Stimulated activated CD8-positive, alpha-beta memory T cell treated with anti-CD3 and anti-CD28 coated beads, Interleukin-4, amount 100 ng/mL, for 1 hour (primary cell): ENCODE measurements at places on chromosomes 11 and 22.

GRCh38 chr11:62536301-62536957 is 10.2 kb downstream of the AHNAK start:
- DNase-seq = no peak

DNA sequence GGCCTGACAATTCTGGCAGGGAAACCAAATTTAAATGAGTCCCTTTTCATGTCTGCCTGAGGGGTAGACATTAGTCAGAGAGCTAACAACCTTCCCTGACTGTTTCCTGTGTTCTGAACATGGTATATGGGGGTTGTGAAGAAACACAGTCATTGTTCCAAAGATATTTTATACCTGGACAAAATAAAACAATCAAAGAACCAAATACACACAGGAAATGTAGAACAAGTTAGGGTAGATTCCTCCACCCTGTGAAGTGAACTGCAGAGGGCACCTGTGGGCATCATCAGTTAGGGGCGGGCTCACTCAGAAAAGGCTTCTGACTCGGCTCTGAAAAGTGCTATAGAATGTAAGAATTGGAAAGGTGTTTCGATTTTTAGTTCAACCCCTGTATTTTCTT is 231.9 kb upstream of the CADM1 start:
- DNase-seq = no peak

DNA sequence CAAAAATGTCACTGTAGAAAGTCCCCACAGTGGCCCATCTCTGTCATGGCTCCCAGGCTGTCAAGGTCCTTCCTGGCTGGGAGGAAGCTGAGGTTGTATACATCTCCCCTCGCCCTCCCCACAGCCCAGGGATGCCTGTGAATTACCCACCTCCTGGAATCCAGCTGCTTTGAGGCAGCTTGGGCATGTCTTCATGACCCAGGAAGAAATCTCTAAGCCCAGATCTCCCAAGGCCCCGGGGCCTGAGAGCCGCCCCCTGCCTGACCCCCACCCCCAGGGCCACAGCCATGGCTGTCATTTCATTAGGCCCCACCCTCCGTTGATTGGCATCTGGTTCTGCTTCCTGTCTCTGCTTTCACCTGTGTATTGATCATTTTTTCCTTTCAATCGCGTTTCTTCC is 207.5 kb downstream of the TBC1D22A start:
- DNase-seq = no peak

DNA sequence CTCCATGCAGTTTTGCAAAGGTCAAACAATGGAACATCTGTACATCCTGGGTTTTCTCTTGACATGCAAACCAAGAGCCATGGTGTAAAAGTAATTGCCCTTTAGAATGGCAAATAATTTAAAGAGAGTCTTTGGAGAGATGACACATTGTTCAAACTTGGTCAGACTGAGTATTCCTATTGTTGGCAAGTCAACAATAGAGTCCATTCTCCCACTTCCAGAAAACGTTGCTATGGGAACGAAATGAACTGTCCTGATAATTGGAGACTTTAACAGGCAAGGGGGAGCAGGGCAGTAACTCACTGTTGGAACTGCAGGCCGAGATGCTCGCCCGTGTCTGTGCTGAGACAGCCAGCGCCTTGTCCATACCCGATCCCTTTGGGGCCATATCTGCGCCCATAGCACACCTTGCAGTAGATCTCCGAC is 13.9 kb downstream of the CSRP3 start:
- DNase-seq = no peak

- DNase-seq = no peak
Measured at GRCh38 chr11:107182978-107183377, 164.7 kb upstream of the GUCY1A2 start.

GRCh38 chr11:36002196-36002595 is 58.3 kb downstream of the LDLRAD3 start:
- DNase-seq = no peak
